Activated CD4-positive, alpha-beta T cell treated with anti-CD3 and anti-CD28 coated beads, Interleukin-2, Interleukin-6, amounts not matched to agents 100 ng/mL and 50 ng/mL, durations not matched to agents 16 hours and 8 hours (primary cell): ENCODE measurements at places on chromosomes 12 and 14.

DNA sequence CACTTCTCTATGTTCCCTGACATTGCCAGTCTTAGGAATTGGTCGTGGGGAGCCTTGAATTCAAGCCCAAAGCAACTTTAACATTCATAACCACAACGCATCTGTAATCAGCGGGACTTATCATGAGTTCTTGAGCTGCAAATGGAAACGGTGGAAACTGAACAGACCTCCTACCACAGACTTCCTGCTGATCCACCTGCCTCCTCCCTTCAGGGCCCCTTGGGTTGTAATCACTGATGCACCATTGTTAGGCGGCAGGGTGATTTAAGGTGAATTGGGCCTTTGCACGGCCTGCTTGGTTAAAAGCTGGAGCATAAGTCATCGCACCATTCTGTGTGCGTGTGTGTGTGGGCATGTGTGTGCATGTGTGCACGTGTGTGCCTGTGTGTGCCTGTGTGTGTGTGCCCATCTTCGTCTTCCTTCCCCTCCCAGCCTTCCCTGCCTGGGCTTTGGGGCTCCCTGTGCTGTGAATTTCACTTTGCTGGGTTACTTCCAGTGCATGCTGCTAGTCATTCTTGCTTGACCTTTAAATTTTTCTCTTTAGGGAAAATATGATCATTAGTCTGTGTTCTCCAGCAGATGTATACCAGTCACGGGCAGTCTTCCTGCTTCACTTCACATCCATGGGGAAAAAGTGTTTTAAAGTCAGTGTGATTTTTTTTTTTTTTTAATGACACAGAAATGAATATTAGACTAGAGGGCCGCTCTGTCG is 29.1 kb downstream of the CHST11 start:
- peak; percentile 60 for DNase-seq

DNA sequence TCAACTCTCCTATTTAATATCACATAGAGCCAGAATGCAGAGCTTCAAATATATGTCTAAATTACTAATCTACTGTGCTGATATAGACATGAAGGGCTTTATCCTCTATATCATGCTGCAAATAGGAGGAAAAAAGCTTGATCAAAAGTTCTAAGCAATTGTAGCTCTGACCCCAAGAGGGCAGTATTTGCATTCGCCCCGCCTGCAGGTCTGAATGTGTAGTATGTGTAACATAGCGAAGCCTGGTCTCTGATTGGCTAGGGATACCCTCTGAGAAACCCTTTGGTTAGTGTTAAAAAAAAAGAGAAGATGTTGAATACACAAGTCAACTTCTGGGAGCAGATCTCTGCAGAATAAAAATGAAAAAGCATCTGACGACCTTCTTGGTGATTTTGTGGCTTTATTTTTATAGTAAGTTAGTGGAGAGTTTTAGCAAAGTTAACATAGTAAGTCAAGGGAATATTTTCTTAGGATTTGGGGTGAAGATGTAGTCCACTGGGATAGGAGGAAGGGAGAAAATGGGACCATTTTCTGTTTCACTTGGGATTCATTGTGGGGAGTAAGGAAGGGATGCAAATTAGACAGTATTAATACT is 151.6 kb upstream of the OR4E1 start:
- peak; percentile 66 for DNase-seq

DNA sequence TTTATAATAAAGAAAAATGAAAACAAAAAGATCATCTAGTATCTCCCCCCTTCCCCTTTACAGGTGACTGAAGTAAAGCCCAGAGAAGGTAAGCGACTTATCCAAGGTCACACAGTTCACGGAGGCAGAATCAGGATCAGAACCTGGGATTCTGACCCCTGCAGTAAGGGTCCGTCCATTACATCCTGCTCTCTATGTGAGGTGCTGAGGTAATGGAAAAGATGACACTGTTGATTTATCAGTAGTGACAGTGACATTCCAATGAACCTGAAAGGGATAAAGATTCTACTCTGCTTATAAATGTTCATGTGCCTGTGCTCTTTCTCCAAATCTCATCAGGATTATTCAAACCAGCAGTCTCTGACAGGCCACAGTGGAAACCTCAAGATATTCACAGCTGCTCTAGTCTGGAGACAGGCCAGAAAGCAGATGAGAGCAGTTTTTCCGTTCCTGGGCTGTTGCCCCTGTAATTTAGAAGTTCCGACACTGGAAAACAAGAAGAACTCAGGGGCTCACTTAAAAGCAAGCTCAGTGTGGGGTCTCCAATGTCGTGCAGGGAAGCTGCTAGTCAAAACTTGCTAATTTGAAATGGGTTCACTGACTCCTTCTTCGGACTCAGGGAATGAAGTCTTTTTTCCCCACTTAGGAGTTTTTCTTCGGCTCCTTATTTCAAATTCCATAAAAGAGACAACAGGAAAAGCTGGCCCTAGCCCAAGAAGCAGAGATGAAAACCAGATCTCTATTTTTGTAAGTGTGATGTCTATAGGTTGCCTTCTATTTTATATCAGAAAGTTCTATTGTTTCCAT is 131.8 kb upstream of the EEA1 start:
- DNase-seq = no peak

GRCh38 chr14:96098309-96098998 is 59.3 kb downstream of the C14orf132 start:
- peak; percentile 37 for DNase-seq

- no peak for DNase-seq
These were observed 27.9 kb downstream of the BCL2L14 start for GRCh38 chr12:12098691-12099015.

DNA sequence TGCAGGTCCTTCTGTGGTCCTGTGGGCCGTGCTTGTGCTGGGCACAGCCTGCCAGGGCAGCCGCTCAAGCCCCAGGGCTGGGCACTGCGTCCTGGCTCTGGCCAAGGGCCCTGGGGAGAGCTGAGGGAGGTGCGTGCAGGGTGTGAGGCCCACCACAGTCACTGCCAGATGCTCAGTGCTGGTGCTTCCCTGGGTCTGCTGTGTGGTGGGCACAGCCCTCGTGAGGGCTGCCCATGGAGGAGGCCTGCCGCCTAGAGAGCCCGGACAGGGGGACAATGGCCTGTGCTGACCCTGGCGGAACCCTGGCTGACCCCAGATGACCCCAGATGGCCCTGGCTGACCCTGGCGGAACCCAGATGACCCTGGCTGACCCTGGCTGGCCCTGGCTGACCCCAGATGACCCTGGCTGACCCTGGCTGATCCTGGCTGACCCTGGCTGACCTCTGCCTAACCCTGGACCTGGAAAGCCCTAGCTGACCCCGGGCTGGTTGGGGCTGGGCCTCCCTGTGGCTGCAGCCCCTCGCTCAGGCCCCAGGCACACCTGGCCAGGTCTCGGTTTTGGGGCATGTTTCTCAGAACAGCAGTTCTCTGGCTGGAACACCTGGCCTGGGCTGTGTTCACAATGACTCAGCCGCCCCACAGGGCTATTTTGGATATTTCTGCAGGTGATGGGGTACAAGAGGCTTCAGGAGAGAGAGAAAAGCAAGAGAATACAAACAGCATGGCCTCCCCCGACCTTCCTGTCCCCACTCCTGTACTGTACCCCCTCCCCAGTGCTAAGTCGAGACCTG is 55.4 kb downstream of the TMEM121 start:
- DNase-seq = no peak

DNA sequence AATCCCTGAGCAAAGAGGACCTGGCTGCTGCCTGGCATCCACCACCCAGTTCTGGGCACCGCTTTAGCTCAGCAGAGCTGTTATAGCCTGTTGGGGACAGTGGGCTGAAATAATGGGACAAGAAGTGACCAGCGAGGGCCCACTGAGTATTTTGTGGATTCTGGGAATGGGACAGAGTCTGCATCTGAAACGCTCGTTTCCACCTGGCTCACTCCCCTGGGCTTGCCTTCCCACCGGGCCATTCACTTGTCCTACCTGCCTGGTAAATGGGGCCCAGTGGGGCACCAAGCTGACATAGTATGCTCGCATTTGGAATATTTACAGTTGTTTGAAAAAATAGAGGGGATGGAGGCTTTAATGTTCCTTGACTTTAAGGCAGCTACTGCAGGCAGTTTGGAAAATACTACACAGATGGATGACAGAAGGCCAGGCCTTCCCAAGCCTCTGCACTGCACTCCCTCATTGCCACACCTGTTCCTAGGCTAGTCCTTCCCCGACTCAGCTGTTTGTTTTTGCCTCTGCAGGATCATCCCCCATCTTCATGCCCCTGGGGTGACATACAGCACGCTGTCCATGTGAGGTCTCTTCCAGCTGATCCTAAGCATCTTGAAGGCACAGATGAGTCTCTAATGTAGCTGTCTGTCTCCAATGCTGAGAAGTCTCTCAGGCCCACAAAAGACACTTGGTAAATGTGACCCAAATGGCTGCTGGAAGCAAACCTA is 61.3 kb upstream of the DICER1 start:
- DNase-seq = no peak

- DNase-seq = no peak
These were observed 5.0 kb upstream of the MGAT4C start for GRCh38 chr12:86261142-86261541.
